Fibroblast of skin of back (primary cell): ENCODE measurements at places on chromosomes 3 and 15.

GRCh38 chr15:70437882-70438451, 325.4 kb downstream of the UACA start:
- no peak for DNase-seq

DNA sequence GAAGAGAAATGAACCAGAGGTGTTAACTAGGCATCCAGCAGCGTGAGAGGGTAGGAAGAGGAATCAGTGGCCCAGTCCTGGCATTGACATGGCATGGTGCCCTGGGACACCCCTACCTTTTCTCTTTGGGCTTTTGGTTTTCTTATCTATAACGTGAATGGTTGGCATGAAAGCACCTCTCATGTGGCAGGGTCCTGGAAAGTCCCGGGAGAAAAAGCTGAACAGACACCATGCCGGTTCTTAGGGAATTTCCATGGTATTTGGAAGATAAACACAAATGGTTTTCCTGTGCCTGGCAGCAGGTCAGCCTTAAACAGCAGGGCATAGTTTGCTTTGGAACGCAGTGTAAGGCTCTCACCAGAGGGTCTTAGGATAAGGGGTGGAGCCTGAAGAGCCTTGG, 15.4 kb downstream of the ARNT2 start:
- DNase-seq: peak; percentile 42

DNA sequence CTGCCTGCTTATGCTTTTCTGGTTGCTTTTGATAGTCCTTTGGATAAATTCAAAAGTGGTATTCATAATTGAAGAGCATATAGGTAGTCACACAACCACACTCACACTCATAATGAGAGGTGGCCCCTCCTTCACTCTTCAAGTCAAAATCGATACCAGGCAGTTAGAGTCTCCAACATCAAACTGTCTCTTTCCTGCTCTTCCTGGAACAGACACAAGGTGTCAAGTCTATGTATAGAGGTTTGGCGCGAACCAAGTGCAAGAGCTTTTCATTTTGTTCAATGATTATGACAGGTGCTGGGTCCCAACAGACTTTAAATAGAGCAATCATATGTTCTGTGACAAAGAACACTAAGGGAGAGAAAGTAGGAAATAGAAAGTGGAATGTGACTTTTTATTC, 29.9 kb upstream of the RGMA start:
- no peak for DNase-seq

DNA sequence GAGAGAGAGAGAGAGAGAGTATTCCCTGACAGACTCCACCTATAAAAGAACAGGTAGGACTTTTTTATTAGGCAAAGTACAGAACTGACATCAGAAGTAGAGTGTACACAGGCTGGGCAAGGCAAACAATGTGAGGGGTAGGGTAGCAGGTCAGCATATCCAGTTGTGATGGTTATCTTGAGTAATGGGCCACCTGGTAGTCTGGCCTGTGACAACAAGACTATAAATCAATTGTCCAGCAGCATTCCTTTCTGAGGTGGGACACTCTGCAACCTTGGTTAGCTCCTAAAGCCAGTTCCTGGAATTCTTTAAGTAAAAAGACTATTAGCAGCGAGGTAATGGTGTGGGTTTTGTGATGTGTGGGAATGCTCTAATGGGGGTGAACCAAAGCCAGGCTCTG, 14.9 kb upstream of the TMCC1 start:
- no peak for DNase-seq

DNA sequence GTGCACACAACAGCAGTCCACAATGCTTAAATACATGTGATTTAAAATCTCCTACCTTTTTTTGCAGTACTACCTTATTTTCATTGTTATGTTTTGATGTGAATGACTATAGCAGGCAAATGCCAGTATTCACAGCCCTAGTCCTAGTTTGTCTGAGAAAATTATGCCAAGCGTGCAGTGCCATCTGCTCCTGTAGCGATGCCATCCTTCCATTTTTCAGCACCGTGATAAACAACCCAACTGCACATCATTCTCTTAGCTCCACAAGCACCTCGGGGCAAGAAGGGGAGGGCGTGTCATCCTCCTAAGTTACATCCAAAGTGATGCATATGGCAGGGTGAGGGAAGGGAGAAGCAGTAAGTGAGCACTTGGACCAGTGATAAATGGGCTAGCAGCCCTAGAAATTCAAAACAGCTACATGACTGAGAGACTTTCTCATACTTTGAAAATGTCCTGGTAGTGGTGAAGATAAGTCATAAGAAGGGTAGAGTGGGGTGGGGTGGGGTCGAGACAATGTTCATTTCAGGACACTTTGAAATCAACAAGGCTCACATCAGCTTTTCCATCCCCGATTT, 198.8 kb downstream of the LSAMP start:
- DNase-seq: no peak
